Activated CD4-positive, alpha-beta memory T cell treated with anti-CD3 and anti-CD28 coated beads, Interleukin-2, amount 10 ng/mL, durations not matched to agents 7 days and 5 days (primary cell): ENCODE measurements at places on chromosomes 2 and 18. TPM values are rescaled to one million over a fixed set of nuclear protein-coding genes. Genes with fewer than 3 reads are reported as not detected.

- no peak overlapping the region for H3K27ac ChIP-seq
- H3K4me3 ChIP-seq: no peak overlapping the region
- no peaks in the 10 kb centered on the region for H3K4me1 ChIP-seq
Measured at GRCh38 chr2:20183373-20183772, 41.6 kb downstream of the SDC1 start.

DNA sequence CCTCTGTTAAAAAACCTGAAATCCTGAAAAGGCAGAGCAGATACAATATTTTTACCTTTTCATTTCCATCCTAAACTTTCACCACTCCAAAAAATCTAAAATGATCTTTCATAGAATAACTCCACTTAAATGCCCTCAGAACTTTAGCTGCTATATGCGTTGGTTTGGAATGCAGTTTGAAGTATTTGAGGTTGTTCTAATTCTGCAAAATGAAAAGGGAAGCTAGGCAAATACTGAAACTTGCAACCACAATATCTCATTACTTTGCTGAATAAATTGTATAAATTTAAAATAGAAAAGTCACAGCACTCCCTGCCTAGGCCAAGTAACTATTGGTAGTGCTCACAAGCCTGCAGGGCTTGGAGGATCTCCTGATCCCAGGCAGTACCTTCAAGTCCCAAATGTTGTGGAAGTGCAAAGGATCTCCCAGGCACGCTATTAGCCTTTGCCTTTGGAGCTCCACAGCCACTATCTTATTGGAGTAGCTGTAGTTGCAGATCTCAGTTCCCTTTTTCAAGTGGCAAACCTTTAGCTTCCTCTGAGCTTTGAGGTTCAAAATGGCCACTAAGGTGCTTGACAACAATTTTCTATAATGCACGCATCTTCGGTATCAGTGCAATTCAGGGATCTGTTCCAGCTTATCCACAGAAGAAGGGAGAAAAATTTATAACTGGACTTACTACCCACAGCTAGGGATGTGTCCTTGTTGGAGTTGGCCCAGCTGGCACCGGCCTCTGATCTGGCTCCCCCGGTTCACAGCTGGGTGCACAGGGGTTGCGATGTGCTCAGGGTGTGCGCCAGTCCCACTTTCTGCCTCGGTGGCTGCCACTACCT is 43.4 kb upstream of the ANKRD62 start:
- peaks cover 8% of the 10 kb centered on the region for H3K4me1 ChIP-seq
- DNase-seq: no peak
- H3K27me3 ChIP-seq: peaks cover 24% of the 10 kb centered on the region
- no peak overlapping the region for H3K27ac ChIP-seq
- H3K36me3 ChIP-seq: no peaks in the 10 kb centered on the region

SLC14A1 gene
- total RNA-seq: 1.5 TPM

DNA sequence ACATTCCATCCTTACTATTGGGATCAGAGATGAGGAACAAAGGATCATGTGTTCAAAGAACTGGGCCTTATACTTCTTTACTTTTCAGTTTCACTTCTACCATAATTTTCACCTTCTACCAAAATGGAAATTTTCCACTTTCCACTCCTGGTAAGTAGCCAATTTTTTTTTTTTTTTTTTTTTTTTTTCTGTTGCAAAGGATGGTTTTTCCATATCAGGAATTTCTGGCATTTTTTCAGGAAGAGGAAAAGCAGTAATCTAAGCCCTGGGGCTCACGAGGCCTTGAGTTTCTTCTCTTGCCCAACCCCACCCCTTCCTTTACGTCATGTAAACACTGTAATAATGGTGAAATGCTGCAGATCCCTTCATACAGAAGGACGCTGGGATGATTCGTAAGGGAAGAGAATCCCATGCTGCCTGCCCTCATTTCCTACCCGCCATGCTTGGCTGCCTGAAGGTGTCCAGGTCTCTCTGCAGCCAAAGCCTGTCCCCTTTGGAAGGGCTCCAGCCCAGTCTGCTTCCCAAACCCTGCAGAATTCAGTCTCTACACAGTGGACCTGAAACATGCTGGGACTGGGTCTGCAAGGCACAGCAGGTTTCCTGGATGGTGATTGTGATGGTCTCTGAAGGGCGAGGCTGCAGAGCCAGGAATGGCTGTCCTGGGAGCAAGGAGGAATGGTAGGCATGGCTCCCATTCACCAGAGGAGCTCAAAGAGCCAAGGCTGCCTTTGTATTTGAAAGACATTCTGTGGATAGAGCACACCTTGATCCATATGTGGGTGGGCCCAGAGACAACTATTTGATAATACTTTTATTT is 57.0 kb downstream of the EFR3B start:
- H3K27ac ChIP-seq: no peak overlapping the region
- DNase-seq: no peak
- peaks cover 1% of the 10 kb centered on the region for H3K4me1 ChIP-seq
- H3K27me3 ChIP-seq: peaks cover 12% of the 10 kb centered on the region
- no peaks in the 10 kb centered on the region for H3K36me3 ChIP-seq

RAX gene
- total RNA-seq: 0.10 TPM

- H3K4me1 ChIP-seq: peaks cover 5% of the 10 kb centered on the region
- no peak overlapping the region for H3K4me3 ChIP-seq
- no peaks in the 10 kb centered on the region for H3K36me3 ChIP-seq
- H3K27me3 ChIP-seq: peaks cover 31% of the 10 kb centered on the region
Measured at GRCh38 chr2:127188797-127189196, 31.3 kb downstream of the CYP27C1 start.

- H3K4me3 ChIP-seq: no peak overlapping the region
- peaks cover 3% of the 10 kb centered on the region for H3K27me3 ChIP-seq
- no peak for DNase-seq
- no peak overlapping the region for H3K27ac ChIP-seq
- no peaks in the 10 kb centered on the region for H3K36me3 ChIP-seq
Measured at GRCh38 chr18:62033207-62033606, 140.4 kb upstream of the RNF152 start.

DNA sequence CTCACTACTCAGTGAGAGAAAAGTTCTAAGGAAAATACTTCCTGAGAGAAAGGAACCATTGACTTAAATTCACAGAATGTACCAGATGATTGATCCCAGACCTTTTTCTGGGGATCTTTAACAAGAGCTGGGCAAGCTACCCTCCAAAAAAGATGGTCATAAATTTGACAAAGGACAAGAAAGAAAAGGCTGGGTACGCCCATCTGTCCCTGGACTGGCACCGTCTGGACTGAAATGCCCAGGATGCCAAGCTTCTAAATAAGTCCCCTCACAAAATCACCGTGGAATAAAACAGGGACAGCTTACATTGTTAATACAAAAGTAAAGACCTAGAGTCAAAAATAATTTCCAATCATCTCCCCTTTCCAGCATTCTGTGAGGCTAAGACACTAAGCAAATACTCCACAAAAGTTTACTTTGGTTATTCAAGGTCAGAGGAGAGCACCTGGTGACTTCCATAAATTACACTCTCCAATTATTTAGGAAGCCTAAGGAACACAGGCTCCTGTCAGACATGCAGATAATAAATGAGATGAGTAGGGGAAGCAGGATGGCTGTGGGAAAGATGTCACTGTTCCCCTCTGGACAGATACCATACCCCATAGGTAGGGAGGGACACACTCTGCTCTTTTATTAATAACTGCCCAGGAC is 69.9 kb downstream of the UXS1 start:
- peaks cover 75% of the 10 kb centered on the region for H3K36me3 ChIP-seq
- DNase-seq: no peak
- no peak overlapping the region for H3K27ac ChIP-seq
- H3K4me3 ChIP-seq: no peak overlapping the region
- peaks cover 28% of the 10 kb centered on the region for H3K4me1 ChIP-seq

SCN9A gene
- total RNA-seq: 0.15 TPM
